Stimulated activated CD8-positive, alpha-beta memory T cell treated with anti-CD3 and anti-CD28 coated beads, Interleukin-2, amount 100 ng/mL, for 48 hours (primary cell): ENCODE measurements at places on chromosomes 12 and 14.

- no peak for DNase-seq
These were observed 91.7 kb upstream of the MYL2 start for GRCh38 chr12:111011999-111012600.

- no peak for DNase-seq
These were observed 323.1 kb upstream of the FBXO33 start for GRCh38 chr14:39755269-39755878.

DNA sequence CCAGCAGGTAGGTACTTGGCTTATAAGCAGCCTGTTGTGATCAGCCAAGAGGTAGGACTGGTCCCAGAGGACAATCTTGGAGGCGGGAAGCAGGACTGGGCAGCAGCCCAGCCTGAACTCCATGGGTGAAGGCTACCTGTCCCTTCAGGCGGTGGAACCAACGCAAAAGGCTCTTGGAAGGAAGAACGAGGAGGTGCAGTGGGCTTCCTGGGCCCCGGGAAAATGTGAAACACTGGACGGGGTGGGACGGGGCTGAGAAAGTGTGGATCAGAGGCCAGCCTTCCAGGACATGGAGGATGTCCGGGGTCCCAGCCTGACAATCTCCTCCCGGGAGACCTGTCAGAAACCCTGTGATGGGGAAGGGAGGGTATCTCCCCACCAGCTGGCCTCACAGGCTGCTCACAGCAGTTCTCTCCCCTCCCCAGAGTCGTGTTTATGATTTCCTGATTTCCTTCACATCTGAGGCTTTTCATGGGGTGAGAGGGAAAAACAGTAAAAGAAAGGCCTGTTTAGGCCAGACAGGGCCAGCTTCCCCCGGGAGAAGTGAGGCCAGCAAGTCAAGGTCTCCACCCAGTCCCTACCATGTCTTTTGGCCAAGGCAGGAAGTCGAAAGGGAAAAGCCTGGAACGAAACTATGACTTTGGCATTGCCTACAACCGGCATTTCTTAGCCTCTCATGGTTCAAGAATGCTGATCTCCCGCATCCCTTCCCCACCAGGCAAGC is 11.3 kb downstream of the CMKLR1 start:
- no peak for DNase-seq

- no peak for DNase-seq
These were observed 42.9 kb upstream of the CSRNP2 start for GRCh38 chr12:51126297-51126696.

- DNase-seq = no peak
These were observed 892 bp downstream of the TCHP start for GRCh38 chr12:109900752-109901580.

DNA sequence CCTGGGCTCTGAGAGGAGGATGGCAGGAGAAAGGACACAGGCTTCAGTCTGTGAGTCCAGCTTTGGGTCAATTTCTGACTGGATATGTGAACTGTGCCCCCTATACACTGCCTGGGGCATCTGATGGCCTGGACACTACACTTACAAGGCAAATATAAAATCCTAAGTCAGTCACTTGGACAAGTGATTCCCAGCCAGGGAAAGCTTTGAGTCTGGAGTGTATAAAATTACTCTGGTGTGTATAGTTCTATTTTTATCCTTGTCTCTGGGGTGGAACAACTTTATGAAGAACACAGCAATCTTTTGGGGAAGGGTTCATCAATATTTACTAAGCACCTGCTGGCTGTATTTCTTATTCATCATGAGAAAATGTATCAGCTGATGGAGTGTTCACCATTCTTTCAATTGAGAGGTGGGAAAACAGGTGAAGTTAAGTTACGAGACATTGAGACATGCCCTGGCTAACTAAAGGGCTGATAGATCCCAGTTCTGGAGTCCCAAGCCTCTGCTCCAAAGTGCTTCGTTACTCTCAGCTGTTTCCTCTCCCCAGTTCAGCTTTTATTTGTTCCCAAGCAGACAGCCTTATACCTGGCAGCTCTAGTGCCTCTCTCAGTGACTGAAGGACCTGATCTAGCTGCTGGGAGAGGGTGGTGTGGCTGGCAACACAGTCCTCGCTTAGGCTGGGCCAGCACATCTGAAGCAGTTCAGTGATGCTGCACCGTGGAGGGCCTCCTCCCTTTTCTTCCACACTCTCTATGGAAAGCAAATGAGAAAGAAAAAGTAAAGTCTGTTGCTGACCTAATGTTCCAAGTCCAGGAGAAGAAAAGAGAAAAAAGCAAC is 30.9 kb downstream of the ZFYVE26 start:
- no peak for DNase-seq
